ENCODE measurements at places on chromosomes 2 and 18. TPM values are rescaled to one million over a fixed set of nuclear protein-coding genes. Genes with fewer than 3 reads are reported as not detected.

ANKRD62 gene
- total RNA-seq, result not detected

MYL1 gene
- 17.5 TPM for total RNA-seq

TP53I3 gene
- 8.3 TPM for total RNA-seq

LYG2 gene
- not detected for total RNA-seq

GALNT14 gene
- total RNA-seq, result 0.48 TPM

SLC9A4 gene
- total RNA-seq, result not detected

Measured in cardiac septum (tissue), 1 donor.